ENCODE measurements at places on chromosomes 12 and 14.

DNA sequence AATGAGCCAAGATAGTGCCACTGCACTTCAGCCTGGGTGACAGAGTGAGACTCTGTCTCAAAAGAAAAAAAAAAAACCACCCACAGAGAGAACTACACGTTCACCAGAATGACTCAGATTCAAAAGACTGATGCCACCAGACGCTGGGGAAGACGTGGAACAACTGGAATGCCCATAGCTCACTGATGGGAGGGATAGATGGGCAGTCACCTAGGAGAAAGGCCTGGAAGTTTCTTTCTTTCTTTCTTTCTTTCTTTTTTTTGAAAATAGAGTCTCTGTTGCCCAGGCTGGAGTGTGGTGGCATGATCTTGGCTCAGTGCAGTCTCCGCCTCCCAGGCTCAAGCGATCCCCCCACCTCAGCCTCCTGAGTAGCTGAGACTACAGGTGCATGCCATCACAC, 10.0 kb upstream of the KLC1 start:
- no peak for DNase-seq

DNA sequence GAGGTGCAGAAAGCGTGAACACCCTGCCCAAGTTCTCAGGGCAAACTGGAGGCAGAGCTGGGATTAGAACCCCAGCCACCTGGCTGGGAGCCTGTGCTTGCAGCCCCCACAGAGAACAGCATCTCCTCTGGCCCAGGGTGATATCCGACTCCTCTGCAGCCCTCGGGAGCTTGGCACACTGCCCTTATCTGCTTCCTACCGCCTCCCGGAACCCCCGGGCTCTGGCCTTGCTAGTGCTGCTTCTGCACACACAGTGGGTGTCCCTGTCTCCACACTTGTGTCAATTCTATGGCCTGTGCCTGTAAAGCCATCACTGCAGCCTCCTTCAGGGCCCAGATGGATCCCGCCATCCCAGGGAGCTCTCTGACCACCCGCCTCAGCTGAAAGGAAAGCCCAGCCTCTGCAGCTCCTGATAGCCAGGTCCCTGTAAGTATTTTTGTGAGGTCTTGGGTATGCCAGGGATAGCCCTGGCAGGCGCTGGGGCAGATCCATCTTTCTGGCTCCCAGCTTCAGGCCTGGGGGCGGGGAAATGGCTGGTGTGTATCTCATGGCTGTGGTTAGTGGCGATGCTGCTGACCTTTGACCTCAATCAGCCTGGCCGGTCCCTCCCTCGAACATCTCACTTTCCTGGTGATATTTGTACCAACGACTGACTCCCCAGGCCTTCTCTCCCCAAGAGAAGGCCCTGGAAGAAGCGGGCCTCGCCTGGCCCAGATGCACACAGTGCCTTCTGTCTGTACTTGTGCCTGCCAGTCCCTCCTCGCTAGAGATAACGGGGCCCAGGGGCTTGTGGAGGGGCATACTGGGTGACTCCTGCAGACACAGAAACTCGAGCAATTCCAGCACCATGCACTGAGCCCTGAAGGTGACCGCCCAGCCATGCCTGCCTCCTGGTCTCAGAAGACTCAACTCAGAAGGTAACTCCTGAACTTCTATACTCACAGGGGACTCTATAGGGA, 183.8 kb downstream of the CALM1 start:
- DNase-seq, result no peak

DNA sequence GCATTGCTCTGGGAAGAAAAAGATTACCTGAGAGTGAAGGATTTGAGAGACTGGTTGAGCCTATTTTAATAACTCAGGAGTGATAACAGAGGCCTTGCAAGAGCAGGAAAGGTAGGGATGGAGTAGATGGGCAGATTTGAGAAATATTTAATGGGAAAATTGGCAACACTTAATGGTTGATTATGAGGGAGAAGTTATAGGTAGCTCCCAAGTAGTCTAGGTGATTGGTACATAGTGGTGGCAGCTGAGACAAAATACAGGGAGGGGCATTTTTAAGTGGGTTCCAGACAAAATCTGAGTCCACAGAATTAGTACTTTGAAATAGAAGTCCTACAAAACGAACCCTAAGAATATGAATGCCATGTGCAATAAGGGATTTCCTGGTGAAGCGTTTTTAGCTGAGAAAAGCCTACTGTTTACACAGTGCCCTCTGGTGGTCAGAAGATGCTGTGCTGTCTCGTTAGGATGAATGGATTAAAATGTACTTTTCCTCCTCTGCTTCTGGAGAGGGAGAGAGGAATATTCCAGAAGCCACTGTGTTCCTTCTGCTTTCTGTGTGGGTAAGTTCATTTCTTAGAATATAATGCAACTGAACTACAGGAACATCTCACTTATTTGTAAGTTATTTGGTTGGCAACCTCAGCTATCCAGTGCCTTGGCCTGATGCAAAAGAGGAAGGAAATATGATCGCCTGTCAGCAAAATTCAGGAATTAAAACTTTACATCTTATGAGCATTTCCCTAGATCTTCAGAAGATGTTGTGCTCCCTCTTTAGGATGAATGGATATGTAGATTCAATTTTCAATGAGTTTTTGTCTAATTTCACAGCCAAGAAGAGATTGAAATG, 6.5 kb downstream of the ZBTB1 start:
- peak; percentile 92 for DNase-seq

DNA sequence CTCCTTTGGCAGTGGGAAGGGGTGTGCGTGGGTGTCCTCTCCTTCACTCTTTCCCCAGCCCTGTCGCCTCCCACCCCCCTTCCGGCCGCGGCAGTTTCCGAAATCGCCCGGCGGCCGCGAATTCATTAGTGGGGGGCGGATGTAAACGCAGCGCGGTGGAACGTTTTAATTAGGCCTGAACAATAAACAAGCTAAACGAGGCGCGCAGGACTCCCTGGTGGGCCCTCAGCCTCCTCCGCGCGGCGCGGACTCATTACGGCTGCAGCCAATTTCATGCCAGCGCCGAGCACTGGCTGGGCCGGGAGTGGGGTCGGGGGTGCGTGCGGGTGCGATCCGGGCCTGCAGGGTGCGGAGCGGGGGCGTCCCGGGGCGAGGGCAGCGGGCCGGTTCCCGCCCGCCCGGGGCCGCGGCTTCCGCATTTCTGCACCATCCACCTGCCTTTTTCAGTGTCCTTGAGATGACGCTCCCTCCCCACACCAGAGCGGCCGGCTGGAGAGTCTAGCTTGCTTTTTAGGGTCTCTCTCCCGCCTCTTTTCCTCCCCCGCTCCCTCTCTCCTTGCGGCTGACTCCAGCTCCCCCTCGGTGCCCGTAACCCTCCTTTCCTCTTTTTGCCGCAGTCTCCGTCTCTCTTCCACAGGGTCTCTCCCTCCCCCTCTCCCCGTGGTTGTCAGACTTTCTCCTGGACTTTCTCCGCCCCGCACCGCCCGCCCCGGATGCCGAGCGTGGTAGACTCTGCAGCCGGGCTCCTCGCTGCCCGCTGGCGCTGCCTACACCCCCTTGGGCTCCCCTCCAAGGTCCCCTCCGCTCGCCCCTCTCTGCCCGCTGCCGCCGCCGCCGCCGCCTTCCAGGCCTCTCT, at the start of gene CISTR:
Gene CISTR, minus strand, starts transcription at position 644 of the 856 bp plus-strand sequence.
- no peak for DNase-seq

- no peak for DNase-seq
Observed at GRCh38 chr14:86884498-86884897, 1108.5 kb downstream of the GALC start.

DNA sequence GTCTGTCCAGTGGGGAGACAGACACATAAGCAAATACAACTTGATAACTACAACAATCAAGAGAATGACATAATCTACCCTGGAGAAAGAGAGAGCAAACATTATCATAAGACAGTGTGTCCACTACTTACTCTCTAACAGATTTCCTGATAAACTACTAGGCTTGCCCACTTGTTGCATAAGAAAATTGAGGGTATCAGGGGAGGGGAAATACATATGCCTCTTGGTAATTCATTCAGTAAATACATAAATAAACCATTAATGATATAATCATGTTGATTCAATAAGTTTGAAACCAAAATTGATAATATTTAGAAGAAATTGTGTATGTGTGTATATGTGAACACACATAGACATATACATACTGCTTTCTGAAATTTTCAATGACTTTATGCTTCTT, 76.6 kb downstream of the ERGIC2 start:
- no peak for DNase-seq

DNA sequence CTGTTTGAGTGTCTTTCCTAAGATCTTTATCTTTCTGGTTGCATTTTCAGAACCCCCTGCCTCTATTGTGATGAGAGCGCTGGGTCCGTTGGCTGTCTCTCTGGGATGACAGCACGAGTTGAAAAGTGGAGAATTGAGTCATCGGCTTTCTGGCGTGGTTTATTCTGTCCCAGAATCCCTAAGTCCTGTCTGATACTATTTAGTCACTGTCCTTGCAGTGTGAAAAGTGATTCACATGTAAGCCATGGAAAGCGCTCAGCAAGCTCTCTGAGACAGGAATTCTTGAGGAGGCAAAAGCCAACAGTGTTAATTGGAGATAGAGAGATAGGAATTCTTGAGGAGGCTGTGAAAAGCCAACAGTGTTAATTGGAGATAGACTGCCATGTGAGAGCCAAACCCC, 121.7 kb downstream of the CHST11 start:
- DNase-seq, result no peak

- peak; percentile 48 for DNase-seq
Observed at GRCh38 chr12:26691234-26691970, 141.6 kb downstream of the ITPR2 start.

DNA sequence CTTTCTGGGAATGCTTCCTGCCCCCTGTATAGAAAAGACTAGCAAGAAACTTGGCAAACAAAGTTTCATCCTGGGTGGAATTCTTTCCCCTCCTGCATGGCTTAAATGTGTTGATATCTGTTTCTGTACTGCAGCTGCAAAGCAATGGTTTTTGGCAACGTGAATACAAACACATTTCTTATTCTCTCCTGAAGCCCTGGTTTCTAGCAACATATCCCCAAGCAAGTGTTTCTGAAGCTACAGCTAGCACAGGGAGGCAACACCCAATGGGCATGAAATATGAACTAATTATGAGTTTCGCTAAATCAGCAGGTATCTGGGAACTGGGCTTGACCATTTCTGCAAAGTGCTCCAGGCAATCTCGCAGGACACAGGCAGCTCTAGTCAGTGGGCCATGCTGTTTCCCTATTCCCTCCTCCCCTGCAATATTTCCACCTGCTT, 392.3 kb upstream of the TMPO start:
- DNase-seq, result no peak

DNA sequence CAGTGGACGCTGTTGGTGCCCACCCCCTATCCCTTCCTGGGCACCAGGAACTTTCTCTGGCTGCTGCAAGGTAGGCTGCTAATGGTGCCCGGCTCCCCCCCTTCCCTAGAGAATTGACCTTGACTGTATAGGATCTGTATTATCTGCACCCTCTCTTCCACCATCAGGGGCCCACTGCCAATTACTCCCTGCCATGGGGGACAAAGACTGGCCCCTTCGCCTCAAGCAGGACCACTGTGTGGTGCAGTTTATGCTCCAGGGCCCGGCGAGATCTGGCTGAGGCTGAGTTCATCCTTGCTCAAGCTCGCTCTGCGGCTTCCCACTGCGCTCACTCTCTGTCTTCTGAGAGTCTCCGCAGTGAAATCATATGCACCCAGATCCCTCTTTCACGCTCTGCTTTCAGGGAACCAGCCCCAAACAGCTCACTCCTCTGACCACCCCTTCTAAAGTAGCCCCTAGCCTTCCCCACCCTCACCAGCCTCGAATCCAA, 95.2 kb downstream of the LGMN start:
- peak; percentile 63 for DNase-seq

DNA sequence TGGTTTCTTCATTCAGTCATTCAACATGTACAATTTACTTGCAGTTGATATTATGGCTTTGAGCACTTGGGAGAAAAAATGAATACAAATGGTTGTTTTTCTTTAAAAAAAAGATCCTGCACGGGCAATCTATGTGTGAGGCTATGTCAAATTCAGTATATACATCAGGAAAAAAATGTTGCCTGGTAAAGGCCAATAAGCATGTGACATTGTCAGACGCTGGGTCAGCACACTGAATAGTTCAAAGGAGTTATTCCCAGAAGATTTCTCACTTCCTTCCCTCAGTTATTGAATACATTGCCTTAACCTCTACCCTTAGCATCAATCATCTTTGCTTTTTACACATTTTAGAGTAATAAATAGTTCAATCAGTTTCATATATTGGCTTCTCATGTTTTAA, 319.2 kb downstream of the NUAK1 start:
- DNase-seq, result no peak

DNA sequence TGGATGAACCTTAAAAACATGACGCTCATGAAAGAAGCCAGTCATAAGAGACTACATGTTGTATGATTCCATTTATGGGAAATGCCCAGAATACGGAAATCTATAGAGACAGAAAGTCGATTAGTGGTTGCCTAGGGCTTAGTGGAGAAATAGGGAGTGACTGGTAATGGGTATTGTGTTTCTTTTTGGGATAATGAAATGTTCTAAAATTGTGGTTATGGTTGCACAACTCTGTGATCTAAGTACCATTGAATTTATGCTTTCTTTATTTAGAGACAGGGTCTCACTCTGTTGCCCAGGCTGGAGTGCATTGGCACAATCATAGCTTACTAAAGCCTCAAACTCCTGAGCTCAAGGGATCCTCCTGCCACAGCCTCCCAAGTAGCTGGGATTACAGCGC, 8.0 kb downstream of the RBMS2 start:
- no peak for DNase-seq

DNA sequence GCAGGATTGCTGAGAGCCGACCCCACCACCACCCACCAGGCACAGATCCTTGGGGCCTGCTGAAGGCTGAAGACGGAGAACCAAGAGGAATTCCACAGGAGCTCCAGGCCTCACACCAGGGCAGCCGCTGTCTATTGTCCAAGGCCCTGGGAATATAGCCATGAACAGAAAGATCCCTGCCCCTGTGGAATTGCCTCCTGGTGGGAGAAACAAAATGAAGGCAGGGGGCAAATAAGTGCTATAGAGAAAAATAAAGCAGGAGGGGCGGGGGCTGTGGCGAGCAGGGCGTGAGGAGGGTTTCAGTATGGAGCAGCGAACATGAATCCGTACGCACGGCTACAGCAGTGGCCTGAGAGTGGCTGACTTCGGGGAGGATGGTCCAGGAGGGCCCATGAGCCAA, 96.1 kb downstream of the EML1 start:
- DNase-seq, result no peak

DNA sequence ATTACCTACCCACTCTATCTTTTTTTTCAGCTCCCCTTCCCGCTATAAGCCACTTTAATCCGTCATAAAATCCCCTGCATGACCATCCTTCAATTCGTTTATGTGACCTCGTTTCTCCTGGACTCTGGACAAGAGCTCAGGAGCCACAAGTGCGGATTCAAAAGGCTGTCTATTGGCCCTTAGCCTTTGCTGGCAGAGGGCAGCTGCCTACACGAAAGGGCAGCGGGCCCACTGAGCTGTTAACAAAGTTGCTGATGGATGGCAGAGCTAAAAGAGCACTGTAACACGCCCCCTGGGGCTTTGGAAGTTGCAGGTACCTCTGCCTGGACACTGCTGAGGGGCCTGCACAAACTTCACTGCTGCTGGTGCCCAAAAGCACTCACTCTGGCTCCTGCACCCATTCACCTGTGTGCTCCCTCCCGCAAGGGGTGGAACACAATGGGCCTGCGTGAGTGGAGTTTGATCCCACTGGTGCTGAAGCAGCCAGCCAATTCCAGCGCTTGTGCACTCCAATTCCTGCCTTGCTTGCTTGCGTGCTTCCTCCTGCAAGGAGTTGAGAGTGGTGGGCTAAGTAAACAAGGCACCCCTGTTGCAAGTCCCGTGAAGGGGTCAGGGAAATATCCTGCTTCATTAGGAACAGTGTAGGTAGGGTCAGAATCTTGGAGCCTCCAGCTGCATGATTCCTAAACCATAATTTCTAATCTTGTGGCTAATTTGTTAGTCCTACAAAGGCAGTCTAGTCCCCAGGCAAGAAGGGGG, 10.6 kb upstream of the DRAM1 start:
- DNase-seq, result no peak

- no peak for DNase-seq
Observed at GRCh38 chr12:130357729-130358330, 20.1 kb downstream of the PIWIL1 start.
